ENCODE measurements at places on chromosomes 12 and 14. TPM values are rescaled to one million over a fixed set of nuclear protein-coding genes. Genes with fewer than 3 reads are reported as not detected.
A peak's percentile ranks its signal among the peaks of the same experiment; 100 is the strongest.

GRCh38 chr12:16303939-16304338, 26.5 kb upstream of the SLC15A5 start:
- DNase-seq: no peak

REP15 gene
- not detected for total RNA-seq

GRCh38 chr12:15787778-15788177, 1.4 kb downstream of the EPS8 start:
- peak; percentile 29 for DNase-seq

RASSF9 gene
- 0.31 TPM for total RNA-seq

DNA sequence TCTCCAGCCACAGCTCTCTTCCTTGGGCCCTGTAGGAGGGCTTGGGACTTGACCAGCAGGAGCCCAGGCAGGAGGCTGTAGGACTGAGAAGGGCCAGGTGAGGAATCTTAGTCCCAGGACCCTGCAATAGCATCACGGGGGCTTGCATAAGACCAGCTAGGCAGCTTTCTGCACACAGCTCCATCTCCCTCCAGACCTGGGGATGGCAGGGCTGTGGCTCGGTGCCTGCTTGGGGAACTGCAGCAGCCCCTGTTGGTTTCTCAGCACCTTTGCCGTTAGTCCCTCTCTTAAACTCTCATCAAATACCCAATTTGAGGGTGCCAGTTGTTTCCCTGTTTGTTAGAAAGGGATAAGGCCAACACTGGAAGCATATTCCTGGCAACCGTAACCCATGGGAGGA, 14.3 kb downstream of the DIO3 start:
- no peak for DNase-seq

DNA sequence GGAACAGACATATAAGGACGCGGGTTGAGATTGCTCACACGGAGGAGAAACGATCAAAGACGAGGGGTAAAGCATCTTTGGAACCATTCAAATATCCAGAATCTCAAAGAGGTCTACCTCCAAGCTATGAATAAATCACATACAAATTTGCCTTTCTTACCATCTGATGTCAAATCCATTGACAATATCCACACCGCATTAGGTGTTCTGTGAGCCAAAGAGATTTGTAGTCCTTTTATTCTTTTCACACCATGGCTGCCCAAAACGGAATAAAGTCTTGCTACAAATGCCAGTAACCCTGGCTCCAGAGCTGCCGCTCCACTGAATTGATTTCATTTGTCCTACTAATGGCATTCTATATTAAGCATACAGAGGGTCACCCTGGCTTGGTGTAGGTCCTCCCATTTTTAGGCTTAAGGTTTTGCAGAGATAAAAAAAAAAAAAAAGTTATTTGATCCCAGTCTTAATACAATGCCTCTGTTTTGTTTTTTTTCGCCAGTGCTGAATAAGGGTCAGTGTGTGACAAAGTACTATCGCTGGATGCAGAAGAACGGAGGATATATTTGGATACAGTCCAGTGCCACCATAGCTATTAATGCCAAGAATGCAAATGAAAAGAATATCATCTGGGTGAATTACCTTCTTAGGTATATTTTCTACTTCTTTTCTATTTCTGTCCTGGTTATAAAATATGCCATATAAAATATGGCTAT, 157.3 kb downstream of the EGLN3 start:
- peak; percentile 7 for DNase-seq

DNA sequence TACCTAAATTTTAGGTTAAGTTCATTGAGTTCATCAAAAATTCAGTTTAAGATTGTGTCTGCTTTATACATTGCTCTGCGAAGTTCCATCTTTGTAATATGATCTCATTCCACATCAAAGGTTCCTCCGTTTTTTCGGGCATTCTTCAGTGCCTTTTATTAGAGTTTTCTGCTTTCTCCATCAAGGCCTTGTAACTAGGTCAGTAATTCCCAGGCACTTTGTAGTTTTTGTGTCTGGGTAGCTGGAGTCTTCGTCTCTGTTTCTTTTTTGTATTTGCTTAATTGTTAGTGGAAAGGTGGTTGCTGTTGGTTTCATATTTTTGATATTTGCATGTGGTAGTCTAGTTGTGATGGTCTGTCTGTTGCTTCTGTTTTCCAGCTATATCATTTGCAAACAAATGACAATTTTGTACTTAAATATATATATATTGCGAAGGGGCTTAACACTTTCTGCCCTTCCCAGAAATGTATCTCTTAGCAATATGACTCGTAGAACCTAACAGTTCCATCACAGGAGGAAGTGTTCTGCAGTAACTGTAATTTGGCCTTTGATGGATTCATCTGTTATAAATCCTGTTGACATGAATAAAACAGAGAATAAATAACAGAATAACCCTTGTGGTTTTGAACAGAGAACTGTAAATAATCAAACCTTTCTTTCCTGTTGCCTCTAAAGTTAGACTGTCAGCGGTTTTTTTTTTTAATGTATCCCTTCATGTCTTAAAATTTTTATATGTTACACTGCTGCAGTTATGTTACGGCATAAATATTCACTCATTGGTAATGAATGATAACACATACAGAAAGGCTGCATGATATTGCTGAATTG, 88.4 kb upstream of the DYNC1H1 start:
- no peak for DNase-seq

- no peak for DNase-seq
Observed at GRCh38 chr12:103571286-103571685, 15.8 kb upstream of the STAB2 start.

DNA sequence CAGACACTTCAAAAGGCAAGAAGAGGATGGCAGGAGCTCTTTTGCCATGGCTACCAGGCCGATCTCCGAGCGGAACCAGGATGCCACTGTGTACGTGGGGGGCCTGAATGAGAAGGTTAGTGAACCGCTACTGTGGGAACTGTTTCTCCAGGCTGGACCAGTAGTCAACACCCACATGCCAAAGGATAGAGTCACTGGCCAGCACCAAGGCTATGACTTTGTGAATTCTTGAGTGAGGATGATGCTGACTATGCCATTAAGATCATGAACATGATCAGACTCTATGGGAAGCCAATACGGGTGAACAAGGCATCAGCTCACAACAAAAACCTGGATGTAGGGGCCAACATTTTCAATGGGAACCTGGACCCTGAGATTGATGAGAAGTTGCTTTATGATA, 9.8 kb downstream of the GARIN2 start:
- no peak for DNase-seq

GRCh38 chr12:68031881-68032739, 42.9 kb downstream of the IFNG-AS1 start:
- no peak for DNase-seq

DNA sequence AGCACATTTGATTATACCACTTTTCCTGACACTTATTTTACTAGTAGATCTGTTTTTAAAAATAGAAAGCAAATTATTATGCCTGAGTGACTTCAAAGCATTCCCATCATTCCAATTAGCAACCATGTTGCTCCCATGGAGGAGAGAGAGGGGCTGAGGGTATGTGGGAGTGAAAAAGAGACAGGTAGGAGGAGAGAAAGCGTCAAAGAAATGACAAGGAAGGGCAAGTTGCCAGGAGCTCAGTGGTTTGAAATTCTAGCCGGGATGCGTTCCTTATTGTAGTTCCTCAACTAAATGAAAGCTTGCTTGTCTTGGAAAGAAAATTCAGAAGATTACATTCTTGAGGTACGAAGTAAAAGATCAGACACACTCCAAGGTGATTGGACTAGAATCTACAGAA, 92.4 kb upstream of the PKP2 start:
- DNase-seq: no peak
